ENCODE measurements at places on chromosomes 1 and 21.
A peak's percentile ranks its signal among the peaks of the same experiment; 100 is the strongest.

- DNase-seq = no peak
Observed at GRCh38 chr1:162551969-162552683, 9.4 kb upstream of the UAP1 start.

DNA sequence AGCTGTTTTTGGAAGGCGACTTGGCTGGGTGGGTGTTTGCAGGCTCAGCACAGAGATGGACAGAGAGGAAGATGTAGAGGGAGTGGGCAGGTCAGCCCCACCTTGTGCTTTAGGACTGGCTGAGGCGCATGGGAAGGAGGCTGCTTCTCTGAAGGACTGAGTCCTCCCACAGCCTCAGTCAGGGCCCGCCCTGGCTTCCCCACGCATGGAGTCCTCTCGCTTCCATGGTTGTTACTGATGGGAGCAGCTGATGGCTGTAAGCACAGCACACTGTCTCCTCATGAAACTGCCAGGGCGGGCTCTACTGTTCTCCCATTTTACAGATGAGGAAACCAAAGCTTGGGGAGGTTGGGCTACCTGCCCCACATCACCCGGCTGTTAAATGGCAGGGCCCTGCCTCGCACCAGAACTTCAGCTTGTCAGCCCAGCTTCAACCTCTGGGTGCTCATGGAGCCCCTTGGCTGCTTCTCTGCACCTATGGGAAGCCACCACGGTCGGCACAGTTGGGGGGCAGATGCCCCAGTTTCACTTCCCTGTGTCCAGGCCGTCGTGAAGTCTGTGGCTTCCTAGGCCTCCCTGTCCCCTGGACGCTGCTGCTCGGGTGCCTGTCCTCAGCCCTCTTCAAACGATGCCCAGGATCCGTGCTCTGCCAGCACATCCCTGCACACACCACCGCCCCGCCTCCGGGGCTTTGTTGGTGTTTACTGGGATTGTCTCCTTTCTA is 2.4 kb downstream of the TMEM201 start:
- DNase-seq = no peak

DNA sequence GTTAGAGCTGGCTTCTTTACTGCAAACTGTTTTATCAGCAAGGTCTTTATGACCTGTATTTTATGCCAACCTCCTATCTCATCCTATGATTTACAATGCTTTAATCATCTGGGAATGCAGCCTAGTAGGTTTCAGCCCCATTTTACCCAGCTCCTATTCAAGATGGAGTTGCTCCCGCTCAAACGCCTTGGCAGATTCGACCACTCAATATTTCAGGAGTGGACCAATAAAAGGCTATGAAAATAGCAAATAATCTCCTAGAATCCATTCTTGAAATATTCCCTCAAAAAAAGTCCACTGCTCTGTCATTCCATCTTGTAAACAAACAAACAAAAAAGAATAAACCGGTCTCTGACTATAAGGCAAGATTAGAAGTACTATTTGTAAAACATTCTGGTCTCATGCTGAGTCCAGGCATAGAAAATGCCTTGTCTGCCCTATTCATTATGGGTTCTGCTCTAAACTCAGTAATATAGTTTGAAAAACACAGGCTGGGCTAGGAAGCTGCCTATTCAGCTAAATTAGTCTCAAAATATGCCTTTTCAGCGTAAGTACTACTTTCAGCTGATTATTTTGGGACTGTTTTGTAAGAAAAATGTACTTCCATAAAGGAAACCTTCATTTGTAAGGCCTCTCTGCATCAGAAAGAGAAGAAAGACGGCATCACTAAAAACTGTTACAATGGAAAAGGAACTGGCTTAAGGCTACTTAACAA is 53.0 kb downstream of the TBX19 start:
- no peak for DNase-seq

DNA sequence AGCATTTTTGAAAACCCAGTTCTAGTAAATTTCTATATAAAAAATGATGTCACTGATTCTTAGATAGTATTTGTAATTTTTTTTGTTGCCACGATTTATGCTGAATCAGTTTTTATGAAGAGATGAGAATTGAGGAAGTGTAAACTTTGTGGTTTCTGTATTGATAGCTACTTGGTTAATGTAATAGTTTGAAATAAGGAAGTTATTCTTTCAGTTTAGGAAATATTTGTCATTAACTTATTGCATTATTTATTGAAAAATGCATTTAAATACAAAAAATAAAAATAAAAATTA is 97.8 kb downstream of the ZFYVE9 start:
- DNase-seq = no peak

- DNase-seq = no peak
Observed at GRCh38 chr1:227864882-227865281, 49.4 kb downstream of the PRSS38 start.

- DNase-seq = peak; percentile 73
Observed at GRCh38 chr1:29711582-29712283, 475.4 kb downstream of the PTPRU start.

DNA sequence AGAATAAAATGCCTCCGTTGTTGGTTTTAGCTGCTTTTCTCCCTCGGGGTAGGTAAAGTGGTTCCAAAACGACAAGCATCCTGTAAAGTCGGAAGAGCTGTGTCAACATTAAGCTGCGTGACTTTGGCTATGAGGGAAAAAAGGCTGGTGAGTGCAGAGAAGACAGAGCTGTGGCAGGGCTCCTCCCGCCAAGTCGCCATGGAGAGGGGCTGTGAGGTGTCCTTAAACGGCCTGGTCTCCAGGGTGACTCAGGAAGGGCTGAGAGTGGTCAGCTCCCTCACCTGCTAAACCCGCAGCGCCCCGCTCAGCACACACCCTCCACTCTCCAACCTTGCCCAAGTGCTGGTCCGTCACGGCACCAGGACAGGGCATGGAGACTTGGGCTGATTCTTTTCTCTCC is 91.6 kb upstream of the SAMD11 start:
- no peak for DNase-seq

DNA sequence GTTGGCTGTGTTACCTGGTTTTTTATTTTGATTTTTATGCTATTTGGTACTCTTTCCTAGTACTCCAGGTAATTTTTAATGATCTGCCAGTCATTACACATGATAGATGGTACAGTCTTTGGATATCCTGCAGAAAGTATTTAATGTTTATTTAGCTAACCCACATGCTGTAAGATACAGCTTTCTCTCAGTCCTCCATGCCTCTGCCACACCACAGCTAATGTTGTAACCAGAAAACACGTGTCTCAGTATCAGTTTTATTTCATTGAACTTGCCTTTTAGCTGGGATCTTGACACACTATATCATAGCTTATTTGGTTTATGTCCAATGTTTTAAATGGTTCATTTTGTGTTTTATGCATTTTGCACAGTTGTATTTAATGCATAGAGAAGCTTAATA is 1648.4 kb downstream of the KCNT2 start:
- no peak for DNase-seq

GRCh38 chr1:231575472-231575871 is 47.0 kb downstream of the TSNAX start:
- no peak for DNase-seq

DNA sequence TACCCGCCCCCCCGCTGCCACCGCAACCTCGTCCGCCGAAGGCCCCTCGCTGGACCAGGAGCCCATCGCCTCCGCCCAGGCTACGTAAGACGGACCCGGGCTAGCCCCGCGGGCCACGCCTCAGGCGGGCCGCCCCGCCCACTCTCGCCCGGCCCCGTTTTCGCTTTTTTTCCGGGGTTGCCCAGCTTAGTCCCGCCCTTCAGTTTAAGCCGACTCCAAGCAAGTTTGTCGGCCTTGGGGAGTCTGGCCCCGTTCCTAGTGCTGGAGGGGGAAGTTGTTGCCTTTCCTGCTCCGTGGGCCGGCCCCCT is 3.0 kb downstream of the RUSC1 start:
- DNase-seq = peak; percentile 90

GRCh38 chr1:15656464-15656863 is 27.7 kb upstream of the PLEKHM2 start:
- DNase-seq = no peak

DNA sequence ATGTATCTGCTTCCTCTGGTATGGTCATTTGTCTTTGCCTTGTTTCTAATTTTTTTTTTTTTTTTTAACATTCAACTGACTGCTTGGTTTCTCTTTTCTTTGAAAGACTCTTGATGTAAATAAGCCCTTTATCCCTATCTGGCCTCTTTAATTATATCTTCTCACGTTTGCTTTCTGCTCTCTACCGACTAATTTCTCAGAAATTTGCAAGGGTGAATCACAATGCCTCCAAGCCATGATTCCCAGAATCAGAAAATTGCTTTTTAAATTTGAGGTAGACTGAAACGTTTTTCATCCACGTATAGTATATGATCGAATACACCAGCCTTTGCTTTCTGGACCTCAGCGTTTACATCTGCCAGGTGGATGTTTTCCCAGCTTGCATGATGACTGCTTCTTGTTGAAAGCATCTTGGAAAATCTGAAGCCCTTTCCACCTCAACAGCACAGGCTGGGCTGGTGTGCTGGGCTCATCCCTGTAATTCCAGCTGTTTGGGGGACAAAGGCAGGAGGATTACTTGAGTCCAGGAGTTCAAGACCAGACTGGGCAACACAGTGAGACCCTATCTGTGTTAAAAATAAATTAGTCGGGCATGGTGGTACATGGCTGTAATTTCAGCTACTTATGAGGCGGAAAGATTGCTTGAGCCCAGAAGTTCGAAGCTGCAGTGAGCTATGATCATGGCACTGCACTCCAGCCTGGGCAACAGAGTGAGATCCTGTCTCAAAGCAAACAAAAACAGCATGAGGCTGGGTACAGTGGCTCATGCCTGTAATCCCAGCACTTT is 35.0 kb upstream of the GPR137B start:
- no peak for DNase-seq

GRCh38 chr1:176866011-176866714 is 298.3 kb downstream of the ASTN1 start:
- no peak for DNase-seq

- peak; percentile 45 for DNase-seq
Observed at GRCh38 chr21:36504067-36505058, 24.4 kb upstream of the CLDN14 start.

- DNase-seq = no peak
Observed at GRCh38 chr1:31748365-31748764, 15.8 kb downstream of the ADGRB2 start.

- DNase-seq = no peak
Observed at GRCh38 chr21:38272215-38272614, 15.4 kb downstream of the KCNJ15 start.

DNA sequence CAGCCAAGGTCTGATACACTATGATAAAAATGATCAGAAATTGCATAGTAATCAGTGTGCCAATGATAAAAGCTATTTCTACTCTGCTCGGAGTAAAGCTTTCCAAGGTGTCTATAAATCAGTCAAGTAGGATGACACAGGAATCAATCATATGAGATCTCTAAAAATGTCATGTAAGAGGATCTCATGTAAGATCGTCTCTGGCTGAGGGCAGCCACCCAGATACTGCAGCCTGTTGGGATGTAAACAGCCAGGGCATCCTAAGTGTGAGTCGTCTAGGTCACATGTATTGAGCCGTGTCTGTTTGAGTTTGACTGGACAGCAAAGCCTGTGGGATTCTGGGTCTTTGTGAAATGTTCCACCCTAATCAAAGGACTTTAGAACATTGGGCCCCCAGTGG is 2.8 kb upstream of the TEX35 start:
- no peak for DNase-seq

- DNase-seq = no peak
Observed at GRCh38 chr1:169779150-169779549, 15.6 kb downstream of the METTL18 start.

- DNase-seq = no peak
Observed at GRCh38 chr1:12315146-12315545, 85.3 kb downstream of the VPS13D start.

- DNase-seq = no peak
Observed at GRCh38 chr1:20609541-20609940, 20.6 kb downstream of the CDA start.

- no peak for DNase-seq
Observed at GRCh38 chr1:244137276-244137675, 86.2 kb downstream of the ZBTB18 start.

DNA sequence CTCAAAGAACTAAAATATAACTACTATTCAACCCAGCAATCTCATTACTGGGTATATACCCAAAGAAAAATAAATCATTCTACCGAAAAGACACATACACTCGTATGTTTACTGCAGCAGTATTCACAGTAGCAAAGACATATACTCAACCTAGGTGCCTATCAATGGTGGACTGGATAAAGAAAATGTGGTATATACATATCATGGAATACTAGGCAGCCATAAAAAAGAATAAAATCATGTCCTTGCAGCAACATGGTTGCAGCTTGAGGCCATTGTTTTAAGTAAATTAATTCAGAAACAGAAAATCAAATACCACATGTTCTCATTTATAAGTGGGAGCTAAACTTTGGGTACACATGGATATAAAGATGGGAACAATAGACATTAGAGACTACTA is 266.2 kb upstream of the POU3F1 start:
- no peak for DNase-seq

- DNase-seq = no peak
Observed at GRCh38 chr1:204331847-204332487, 27.8 kb downstream of the PLEKHA6 start.

DNA sequence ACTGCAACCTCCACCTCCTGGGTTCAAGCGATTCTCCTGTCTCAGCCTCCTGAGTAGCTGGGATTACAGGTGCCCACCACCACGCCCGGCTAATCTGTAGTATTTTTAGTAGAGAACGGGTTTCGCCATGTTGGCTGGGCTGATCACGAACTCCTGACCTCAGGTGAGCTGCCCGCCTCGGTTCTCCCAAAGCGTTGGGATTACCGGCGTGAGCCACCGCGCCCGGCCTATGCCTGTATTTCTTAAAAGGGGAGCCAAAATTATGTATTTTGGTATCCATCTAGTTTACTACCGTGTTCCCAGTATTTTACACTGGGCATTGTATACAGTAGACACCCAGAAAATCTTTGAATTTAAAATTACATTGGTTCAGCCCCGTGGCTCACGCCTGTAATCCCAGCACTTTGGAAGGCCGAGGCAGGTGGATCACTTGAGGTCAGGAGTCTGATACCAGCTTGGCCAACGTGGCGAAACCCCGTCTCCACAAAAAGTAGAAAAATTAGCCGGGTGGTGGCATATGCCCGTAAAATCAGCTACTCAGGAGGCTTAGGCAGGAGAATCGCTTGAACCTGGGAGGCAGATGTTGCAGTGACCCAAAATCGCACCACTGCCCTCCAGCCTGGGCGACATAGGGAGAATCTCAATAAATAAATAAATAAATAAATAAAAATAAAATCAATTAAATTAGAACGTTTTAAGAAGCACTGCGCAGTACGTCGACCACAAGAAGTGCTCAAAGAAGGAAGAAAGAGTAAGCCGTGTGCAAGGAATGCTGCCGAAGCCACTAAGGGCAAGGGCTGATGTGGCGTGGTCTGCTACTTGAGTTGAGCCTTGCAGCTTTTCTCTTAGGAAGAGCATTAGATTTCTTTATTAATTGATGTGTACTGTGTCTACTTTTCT is 1.5 kb upstream of the THRAP3 start:
- no peak for DNase-seq

- DNase-seq = no peak
Observed at GRCh38 chr1:184050636-184051035, 894 bp upstream of the TSEN15 start.
